Stimulated activated CD4-positive, alpha-beta T cell treated with anti-CD3 and anti-CD28 coated beads, Interleukin-12 subunit alpha, Interleukin-12 subunit beta, amount 100 ng/mL, for 4 hours (primary cell): ENCODE measurements at places on chromosomes 1 and 21.

DNA sequence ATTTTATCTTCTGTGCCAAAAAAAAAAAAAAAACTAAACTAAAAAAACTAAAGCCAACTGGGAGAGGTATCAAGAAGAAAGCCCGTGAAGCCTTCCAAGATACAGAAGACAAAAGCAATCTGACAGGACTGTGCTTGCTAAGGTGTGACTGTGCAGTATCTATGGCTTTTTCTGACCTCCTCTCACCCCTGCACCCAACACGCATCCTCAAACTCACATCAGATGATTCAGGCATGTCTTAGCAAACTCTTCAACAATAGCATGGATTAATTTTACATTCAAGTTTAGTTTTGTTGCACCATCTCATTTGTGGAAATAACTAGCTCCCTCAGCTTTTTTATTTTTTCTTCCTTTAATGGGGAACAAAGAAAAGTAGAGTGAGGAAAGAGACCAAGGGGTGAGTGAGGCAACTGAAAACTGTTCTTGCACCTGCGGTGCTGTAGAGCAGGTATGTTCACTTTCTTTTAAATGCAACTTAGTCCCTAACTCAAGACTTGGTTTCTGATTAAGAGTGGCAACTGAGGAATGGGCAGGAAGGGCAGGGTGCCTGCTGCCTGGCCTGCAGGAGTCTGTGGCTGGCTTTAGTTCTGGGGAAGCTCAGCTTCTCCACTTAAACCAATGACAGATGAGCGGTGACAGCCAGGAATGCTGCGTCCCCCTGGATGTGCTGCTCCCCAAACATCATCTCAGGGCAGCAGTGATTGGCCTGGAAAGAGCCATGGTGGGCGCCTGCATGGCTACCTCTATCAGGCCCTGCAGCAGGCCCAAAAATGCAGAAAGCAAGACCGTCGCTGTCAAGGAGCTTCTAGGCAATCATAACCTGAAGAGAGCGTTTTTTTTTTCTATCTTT, 71.3 kb upstream of the LRRC8B start:
- no peak for DNase-seq

GRCh38 chr1:93805027-93805610, 73.9 kb downstream of the DNTTIP2 start:
- no peak for DNase-seq

DNA sequence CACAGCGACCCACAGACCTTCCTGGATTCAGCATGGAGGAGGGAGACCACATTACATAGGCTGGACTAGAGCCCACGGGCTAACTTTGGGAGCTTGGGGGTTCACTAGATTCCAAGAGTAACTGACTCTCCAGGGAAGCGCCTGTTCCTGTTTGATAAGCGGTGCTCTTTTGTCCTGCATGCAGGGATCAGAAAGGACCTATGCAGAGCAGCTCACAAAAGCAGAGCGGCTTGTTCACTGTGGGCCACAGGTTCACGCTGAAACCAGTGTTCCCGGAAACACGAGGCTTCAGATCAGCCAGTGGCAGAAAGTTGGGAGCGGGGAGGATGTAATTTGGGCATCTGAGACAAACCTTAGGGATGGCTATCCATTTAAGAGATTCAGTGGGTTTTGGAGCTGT, 403.9 kb downstream of the PCP4 start:
- DNase-seq: no peak

- no peak for DNase-seq
These were observed 97.0 kb upstream of the CHODL start for GRCh38 chr21:18147678-18148077.

- DNase-seq: no peak
These were observed 51.1 kb downstream of the HSF2BP start for GRCh38 chr21:43608225-43608624.

DNA sequence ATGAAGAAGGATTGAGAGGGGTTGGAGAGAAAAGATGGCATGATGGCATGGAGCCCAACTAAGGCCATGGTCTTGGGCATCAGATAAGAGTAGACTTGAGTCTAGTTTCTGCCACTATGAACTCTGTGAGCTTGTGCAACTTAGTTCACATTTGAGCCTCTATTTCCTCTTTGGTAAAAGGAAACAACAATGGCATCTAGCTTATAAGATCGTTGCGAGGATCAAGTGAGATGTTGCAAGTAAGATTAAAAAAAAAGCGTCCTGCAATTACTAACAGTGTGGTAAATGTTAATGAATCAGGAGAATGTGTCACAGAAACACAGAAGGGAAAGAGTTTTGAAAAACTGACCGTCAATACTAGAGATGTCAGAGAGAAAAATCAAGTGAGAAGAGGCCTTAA, 202.9 kb upstream of the FGGY start:
- no peak for DNase-seq

- no peak for DNase-seq
These were observed 64.1 kb upstream of the TMEM51 start for GRCh38 chr1:15089258-15089992.

DNA sequence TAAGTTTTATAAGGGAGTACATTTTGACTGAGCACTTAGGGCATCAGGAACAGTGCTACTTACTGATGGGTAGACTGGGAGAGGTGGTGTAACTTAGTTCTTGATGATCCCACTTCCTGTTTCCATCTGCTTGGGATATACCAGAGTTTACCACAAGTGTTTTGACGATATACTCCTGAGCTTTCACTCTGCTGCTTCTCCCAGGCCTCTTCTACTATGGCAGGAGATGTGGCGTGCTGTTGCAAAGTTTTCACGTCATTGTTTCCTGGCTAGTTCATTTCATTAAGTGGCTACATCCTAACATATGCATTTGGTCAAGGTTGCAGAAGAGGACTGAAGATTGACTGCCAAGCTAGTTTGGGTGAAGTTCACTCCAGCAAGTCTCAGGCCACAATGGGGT, 41.3 kb upstream of the LAMC2 start:
- DNase-seq: no peak

DNA sequence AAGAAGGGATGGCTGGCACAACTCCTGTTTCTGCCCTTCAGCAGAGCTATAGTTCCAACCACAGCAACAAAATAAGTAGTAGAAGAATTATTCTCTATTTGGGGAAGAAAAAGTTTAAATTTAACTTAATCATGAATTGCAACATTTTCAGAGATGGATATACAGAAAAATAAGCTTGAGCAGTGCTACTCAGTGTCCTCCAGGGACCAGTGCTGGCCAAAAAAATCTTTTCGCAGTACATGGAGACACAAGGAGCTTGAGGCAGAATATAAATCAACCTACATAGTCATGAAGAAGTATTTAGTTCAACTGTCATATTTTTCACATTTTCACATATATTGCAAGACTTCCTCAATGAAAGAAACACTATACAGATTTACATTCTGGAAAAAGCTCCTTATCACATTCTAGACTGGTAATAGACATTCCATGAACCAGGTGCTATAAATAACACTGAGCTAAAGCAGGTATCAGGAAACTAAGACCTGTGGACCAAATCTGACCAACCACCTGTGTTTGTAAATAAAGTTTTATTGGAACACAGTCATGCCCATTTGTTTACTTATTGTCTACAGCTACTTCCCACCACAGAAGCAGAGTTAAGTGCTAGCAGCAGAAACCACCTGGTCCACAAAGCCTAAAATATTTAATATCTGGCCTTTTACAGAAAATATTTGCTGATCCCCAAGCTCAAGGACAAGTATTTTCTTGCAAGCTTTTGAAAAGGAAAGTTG, 101.9 kb downstream of the RGS21 start:
- no peak for DNase-seq

DNA sequence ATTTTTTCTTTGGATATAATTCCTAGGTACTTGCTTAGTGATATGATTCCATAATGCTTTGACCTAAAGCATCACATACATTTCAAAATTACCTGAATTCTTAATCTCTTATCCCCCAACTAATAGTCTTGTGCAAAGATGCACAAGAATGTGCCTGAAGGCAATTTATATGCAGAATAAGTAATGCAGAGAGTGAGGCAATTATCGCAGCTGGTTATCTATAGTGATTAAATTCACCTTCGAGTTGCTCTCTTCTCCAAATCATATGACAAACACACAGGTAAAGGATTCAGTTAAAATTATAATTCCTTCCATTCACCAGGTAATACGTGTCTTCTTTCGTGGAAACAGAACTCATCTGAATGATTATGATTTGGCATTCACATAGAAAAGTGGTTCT, 717.3 kb downstream of the MRPL39 start:
- DNase-seq: no peak

DNA sequence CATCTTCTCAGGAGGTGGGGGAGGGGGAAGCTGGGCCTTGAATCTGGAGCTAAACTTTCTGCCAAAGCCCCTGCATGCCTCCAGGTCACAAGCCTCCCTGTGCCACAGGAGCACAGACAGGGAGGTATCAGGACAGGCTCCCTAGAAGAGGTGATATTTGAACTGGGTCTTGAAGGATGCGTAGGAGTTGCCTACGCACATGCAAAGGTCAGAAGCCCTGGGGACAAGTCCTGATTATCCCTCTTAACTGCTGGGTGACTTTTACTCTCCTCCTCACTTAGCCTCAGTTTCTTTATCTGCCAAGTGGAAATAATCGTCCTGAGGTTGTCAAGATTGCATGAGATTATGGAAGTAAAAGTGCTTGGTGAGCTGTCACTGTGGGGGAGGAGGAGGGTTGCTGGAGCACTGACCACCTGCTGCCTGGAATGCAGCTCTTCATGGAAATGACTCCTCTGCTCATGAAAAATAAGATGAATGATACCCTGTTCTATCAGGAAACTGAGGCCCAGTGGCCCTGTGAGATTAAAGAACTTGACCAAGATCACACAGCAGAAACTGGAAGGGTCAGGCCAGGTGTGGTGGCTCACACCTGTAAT, 50.6 kb upstream of the LAPTM5 start:
- no peak for DNase-seq

DNA sequence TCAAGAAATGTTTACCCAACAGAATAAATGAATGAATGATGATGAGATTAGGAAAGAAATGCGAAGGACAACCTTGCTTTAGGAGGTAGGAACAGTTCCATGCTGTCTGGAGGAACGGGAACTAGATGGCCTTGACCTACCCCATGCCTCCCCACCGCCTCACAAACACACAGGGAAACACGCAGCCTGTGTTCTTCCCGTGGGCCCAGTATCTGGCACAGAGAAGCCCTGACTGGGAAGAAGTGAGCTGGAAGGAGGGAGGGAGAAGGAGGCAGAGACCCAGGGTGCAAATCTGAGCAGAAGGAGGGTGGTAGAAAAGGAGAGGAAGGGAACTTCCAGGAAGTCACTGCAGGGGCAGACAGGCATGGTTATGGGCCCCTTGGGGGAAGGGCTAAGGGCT, 3.5 kb upstream of the ADORA1 start:
- DNase-seq: no peak

GRCh38 chr1:26602378-26602959, 72.9 kb downstream of the RPS6KA1 start:
- no peak for DNase-seq

- no peak for DNase-seq
These were observed 24.8 kb downstream of the TNFRSF8 start for GRCh38 chr1:12087797-12088314.

GRCh38 chr1:33527934-33528333, 55.5 kb downstream of the ZSCAN20 start:
- no peak for DNase-seq

DNA sequence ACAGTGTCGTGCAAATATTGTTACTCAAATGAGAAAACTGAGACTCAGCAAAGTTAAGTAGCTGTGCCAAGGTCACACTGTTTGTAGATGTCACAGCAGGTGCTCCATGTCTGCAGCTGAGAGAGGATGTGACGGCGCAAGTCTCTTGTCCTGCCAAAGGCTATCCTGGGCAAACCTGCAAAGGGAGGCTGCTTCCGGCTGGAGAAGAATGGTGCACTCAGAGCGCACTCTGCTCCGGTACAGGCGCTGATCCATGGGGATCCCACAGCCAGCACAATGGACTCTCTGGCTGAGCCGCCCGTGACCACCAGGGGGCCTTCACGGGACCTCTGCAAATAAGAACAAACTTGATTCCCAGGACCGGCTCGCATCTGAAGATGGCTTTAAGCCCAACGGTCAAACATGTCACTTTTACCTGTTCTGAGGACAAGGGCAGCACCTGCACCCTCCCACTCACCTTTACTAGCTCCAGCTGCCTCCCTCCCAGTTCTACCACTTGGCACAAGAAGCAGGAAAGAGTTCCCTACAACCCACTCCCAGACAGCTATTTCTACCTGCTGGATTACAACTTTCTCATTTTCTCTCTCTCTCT, 21.9 kb downstream of the RD3 start:
- peak; percentile 44 for DNase-seq

DNA sequence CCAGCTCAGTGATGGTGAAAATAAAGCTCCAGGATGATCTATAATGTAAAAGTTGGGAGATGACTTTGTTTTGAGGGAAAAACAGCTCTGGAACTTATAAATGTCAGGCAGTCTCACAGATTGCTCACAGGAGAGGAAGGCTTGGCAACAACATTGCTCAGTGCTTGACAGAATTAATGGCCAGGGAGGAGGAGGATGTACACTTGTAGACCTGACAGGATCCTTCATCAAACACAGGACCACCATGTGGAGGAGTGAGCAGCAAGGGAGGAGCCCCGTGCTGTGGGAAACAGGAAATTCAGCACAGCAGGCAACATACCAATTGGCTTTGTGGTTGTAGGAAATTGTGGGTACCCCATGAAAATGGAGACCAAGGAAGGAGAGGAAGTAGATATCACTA, 291.8 kb upstream of the CAMK1G start:
- DNase-seq: no peak

DNA sequence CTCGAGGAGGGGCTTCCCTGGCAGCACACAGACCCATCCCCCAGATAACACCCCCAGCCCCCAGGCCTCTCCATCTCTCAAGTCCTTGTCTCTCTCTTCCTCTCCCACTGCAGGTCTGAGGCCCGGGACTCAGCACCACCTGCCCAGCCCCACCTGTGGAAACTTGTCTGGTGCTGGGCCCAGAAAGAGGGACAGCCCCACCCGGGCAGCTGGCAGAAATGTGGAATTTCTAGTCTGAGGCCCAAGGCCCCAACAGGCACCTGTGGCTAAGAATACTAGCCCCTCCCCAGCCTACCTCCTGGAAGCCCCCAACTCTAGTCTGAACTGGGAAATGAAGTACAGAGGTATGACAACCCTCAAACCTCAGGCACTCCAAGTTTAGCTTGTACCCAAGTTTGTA, 15.4 kb downstream of the TTC39A start:
- no peak for DNase-seq

GRCh38 chr1:107840725-107841124, 124.3 kb downstream of the VAV3 start:
- no peak for DNase-seq

DNA sequence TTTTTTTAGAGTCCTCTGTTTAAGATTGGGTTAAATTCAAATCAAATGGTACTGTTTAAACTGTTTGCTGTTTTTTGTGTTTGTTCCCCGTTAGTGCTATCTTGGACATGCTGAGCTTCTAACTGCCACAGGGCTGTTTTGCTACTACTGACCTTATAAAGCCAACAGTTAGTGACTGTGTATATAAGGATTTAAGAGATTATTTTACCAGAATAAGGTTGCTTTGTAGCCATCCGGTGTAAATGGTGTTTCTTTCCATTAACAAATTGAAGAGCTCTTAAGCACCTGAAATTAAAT, 37.0 kb downstream of the ZNF281 start:
- no peak for DNase-seq
